ENCODE measurements at places on chromosomes 7 and 10.
A peak's percentile ranks its signal among the peaks of the same experiment; 100 is the strongest.

DNA sequence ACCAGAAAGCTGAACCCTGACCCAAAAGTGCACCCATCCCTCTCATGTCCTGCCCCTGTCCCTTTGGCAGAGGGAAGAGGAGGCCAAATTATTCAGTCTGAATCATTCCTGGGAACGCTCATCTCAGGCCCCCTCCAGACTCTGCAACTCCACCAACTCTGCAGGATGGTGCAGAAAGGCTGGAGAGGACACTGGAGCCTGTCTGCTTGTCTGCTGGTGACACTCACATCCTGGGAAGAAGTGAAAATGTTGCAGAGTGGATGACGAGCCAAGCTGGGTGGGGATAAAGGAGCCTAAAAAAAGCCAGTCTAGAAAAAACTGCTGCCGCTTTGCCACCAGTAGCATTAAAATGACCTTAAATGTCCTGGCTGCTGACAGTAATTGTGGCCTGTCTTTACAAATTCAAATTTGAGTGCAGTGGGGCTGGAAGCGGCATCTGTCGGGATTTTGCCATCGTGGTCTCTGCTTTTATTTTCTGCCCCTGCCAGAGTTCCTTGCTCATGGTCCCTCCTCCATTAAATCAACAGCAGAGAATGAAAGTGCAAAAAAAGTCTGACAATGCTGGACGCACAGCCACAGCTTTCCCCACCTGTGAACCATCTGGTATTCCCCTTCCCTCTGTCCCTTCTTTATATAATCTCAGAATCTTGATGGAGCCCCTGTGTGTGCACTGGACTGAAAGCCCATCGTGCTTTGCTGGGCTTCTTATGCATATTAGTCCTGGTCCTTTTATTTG, 63.9 kb downstream of the STK17A start:
- peak; percentile 35 for DNase-seq

DNA sequence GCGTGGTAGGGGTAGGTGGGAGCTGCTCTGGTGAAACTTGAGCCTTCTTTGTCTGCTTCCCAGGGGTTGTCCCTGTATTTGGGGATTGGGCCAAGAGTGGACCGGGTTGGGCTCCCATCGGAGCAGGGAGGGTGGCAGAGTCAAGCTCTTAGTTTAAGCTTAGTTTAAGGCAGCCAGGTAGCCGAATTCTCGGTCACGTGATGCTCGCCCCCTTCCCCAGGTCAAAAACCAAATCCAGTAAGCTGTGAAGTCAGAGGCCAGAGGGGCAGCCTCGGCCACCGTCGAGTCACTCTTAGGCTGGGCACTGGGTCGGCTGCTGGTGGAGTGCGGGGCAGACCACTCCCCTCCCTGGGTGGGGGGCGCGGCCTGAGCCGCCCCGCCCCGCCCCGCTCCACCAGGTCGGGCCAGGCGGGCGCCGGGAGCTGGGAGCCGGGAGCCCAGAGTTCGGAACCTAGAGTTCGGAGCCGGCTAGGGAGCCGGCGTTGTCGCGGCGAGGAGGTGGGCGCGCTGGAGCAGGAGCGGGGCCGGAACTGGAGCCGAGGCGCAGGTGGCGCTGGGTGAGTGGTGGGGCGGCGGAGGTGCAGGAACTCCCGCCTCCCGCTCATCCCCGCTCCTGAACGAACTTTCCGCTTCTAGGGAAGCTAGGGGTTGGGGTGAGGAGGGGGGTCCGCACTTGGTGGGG, 2.8 kb upstream of the LZTS2 start:
- peak; percentile 42 for DNase-seq

GRCh38 chr7:144787127-144787526, 48.7 kb downstream of the TPK1 start:
- DNase-seq: no peak

DNA sequence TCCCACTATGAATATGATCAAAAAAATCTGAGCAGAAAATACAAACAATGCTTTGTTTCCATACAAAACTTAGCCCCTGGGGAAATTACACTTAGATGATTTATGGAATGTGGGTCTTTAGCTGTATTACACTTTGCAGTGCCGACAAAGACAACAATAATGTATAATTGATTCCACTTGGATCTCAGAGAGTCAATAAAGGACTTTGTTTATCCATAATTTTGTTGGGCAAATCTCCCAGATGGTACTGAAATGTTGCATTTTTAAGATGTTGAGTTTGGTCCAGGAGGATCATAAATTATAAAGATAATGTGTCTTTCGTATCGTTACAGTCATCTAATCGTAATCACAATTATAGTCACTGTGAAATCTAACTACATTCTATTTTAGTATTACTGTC, 66.9 kb upstream of the DOCK1 start:
- no peak for DNase-seq

DNA sequence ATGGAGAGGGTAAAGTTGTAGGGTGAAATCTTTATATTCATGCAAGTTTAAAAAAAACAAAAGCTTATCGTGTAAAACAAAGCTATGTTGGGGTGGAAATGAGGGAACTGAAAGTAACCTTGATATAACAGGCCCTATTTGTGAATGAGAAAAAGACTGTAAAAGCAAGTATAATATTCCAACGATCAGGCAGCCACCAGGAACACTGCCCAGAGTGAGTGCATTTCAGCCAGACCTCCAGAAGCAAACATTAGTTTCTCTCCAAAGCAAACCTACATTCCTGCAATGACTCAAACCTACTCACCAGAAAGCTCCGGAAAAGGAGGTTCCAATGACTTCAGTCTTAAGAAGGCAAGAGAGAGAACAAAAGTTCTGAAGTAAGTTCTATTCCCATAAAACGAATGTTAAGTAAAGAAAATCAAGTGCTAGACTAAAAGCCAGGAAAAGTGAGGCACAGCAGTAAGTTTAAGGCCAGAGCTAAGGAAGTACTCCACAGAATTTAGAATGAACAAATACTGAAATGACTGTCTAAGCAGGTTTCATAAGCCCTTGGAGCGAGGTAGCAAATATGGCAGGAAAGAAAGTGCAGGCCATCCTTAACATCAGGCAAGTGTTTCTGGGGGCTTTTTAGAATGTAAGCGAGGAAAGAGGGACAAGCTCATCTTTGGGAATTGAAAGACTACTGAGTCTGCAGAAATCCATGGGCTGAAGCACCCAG, 493.1 kb downstream of the XPNPEP1 start:
- peak; percentile 84 for DNase-seq

GRCh38 chr10:93208717-93209464, 135.2 kb downstream of the CYP26A1 start:
- peak; percentile 21 for DNase-seq

GRCh38 chr10:10293481-10293951, 724.2 kb upstream of the CELF2 start:
- no peak for DNase-seq

DNA sequence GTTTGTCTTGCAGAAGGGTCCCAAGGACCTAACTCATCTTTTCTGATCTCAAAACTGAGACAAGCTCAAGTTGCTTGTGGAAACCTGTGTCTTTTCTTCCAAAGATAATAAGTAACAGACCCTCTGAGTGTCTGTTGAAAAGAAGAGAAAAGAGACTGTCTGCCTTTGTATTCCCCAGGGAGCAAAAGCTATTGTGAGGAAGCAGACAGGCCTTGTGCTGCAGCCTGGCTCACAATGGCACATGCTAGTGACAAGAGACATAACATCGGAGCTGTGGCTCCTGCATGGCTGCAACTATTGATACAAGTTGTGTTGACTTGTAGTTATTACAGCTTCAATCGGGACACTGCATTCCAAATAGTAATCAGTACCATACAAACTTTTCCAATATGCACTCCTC, 202.9 kb downstream of the DKK1 start:
- no peak for DNase-seq

GRCh38 chr7:55132890-55133551, 114.2 kb downstream of the EGFR start:
- peak; percentile 100 for DNase-seq

DNA sequence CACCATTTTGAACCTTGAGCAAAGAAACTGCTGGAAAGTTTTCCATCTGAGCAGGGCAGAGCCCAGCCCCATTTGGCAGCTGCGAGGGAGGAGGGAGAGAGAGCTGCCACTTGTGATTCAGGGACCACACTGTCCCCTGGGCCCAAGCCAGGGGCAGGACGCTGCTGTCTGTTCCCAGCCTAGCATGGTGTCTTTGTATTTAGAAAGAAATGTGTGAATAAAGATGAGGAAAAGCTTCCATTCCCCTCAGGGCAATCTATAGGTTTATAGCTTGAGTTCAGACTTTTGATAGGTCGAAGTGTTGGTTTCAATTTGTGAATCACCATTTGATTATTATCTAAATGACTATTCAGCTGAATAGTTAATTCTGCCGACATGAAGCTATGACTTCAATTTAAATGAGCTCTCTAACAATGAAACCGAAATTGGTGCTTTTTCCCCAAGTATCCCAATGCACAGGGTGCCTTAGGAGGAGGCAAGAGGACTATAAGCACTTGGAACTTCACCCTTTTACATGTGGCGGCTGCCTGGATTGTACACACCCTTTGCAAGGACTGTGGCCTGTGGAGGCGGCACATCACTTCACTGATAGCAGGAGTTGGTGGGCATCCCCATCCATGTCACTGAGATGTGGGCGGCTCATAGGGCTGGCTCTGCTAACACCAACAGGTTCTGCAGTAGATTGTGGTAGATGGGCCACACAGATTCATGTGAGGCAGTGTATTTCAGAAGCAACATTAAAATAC, 223.5 kb downstream of the CCDC3 start:
- no peak for DNase-seq

DNA sequence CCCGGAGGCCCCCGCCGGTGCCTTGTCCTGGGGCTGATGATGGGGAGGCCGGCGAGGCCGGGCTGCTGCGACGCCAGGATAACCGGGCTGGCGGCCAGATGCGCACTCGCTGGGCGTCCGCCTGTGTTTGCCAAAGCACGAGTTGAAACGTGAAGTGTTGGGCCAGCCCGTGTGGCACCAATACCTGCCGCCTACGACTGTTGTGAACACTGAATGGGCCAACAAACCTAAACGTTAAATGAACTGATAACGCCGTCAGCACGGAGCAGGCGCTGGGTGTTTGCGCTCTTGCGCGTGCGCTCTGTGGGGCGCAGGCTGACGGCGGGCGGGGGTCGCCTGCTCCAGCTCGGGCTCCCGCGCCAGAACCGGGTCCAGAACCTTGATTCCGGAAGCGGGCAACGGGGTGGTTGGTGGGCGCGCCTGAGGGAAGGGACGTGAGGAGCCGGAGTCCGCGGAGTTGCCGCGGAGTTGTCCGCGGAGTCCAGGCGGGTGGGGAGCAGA, 658 bp downstream of the CYP2E1 start:
- no peak for DNase-seq

DNA sequence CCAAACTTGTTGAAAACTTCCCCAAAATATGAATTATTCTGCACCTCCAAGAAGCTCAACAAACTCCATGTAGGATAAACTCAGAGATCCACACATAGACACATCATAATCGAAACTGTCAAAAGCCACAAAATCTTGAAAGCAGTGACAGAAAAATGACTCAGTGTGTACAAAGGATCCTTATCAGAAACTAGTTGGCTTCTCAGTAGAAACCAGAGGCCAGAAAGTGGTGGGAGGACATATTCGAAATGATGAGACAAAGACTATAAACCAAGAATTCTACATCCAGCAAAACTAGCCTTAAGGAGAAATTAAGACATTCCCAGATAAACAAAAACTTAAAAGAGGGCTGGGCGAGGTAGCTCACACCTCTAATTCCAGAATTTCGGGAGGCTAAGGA, 38.5 kb downstream of the MCMBP start:
- peak; percentile 32 for DNase-seq

- no peak for DNase-seq
Observed at GRCh38 chr10:23031318-23031717, 64.1 kb upstream of the MSRB2 start.

DNA sequence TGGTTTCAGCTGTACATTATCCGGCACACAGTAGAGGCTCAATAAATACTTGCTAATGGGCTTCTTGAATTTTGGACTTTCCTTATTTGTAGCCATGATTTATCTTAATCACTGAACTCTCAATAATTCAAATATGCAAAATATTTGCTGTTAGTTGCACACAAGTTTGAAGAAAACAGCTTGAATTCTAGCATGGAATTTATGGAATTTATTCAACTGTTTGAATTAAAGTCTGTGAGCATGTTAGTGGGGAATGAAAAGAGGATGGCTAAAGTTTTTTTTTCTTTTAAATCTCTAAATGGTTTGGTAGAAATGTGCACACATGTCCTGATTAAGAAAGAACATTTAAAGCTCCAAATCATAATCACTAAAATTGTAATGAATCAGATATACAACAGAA, 42.5 kb downstream of the SIRT1 start:
- no peak for DNase-seq

GRCh38 chr7:140316165-140316661, 82.1 kb downstream of the SLC37A3 start:
- DNase-seq: peak; percentile 96

DNA sequence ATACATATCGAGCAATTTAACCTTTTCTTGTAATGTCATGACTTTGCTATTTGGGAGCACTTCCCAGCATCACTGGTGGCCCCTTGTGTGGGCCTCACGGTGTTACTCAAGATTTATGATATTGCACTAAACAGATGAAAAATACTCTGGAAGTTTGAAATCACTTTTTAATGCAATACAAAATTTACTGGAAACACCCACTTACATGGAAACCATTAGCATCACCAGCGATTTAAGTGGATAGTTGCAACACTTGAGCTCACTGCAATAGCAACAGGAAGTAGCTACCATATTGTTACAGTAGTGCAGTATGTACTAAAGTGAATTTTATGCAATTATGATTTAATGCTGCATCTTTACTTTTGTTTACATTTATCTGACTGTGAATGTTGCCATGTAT, 184.4 kb downstream of the MDFIC start:
- DNase-seq: no peak

DNA sequence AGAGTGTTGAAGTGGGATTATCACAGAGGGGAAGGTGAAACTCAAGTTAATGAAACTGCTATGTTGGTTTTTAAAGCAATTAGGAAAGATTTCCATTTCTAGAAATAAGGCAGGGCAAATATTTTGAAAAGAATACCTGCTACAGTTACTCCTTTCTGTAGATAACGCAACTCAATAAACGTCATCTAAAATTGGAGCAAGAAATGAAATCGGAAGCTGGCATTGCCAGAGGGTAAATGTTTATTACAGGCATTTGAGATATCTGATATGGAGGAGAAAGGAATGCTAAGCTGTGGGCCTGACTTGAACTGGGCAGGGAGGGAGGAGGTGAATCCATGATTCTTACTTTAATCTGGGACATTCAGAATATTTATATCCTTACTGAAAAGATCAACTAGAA, 217.0 kb upstream of the ADARB2 start:
- no peak for DNase-seq

- DNase-seq: no peak
Observed at GRCh38 chr7:33233659-33234058, 104.3 kb downstream of the BBS9 start.

GRCh38 chr10:100655760-100656421, 89.5 kb upstream of the PAX2 start:
- no peak for DNase-seq

- DNase-seq: no peak
Observed at GRCh38 chr7:102264367-102264891, 22.2 kb upstream of the SH2B2 start.

DNA sequence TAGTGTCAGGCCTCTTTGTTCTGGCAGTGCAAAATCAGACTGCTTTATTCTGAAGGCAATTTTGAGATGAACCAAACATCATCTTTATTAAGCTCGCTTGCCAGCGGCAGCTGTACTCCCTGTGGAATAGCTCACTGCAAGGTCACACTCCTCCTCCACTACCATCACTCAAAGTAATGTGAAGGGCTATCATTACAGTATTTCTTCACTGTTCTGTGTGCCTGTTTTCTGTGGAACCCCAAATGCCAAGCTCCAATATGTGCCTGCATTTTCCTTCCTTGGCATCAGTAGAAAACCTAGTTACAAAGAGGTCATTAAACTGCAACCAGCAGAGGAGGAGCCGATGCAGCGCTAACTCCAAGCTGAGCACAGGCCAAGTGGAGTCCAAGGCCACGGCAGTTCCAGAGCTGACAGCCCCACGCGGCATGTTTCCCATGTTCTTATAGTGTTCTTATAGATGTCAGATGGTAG, 21.4 kb downstream of the BCCIP start:
- no peak for DNase-seq

All from kidney tubule cell (primary cell).